ENCODE measurements at places on chromosomes 1 and 21.
A peak's percentile ranks its signal among the peaks of the same experiment; 100 is the strongest.

DNA sequence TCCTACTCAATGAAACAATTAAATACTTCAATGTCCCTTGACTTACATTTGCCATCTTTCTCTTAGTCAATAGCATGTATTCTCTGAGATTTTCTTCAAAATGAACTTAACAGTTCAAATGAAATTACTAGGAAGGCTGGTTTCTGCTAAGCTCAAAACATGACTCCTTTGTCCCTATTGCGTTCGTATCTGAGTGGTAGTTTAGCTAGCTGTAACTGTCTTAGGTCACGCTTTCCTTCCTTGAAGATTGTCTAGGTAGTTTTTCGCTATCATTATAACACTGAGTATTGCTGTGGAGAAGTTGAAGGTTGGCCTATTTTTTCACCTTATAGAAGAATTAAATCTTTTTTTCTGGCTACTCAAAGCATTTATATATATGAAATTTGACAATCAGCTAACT lies 1535.2 kb downstream of the PLA2G4A start:
- no peak for DNase-seq

GRCh38 chr1:19739628-19740027 lies 60.1 kb downstream of the TMCO4 start:
- DNase-seq = peak; percentile 14

DNA sequence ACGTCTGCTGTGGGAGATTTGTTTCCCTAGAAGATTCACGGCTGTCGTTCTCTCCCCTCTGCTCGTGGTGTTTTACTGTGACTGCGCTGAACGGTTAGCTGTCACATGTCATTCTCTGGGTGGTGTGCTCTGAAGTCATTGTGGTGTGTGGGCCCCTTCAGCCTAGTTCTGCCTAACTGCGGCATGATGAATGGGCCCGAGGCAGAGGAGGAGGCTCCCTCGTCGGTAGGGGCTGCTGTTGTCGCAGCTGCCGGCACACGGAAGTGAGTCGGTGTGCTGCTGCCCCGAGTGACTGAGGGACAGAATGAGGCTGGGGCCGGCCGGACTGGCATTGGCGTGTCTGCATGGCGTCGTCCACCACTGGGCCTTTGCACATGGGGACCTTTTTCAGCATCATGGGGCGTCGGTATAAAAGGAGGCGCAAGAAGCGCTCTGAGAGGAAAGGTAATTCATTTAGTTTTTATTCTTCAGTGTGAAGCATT lies 77.9 kb downstream of the ADARB1 start:
- no peak for DNase-seq

DNA sequence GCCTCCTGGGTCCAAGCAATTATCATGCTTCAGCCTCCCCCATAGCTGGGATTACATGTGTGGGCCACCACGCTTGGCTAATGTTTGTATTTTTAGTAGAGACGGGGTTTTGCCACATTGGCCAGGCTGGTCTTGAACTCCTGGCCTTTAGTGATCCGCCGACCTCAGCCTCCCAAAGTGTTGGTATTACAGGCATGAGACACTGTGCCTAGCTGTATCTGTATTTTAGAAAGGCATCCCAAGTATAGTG lies 69.3 kb downstream of the NKAIN1 start:
- DNase-seq = no peak

DNA sequence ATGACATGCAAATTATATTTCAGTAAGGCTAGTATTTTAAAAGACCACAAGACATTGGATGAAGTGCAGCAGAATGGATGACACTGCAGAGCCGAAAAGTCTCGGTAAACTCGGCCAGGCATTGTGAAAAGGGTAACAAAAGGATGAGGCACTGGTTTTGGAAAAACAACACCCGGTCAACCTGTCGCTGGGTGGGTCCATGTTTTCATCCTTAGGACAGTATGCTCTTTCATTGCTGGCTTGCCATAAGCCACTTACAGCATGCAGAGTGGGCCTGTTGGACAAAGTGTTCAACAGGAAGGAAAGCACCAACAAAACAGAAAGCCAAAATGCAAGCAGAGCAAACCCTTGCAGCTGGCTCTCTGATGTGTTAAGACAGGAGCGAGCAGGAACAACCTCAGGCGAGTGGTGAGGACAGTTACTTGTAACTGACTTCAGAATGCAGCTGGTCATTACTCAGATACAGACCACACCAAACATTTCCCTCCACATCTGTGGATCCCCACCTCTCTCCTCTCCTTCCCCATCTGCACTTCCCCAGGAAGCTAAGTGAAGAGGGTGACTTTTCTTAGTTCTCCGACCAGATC lies 2.9 kb upstream of the RCAN1 start:
- DNase-seq = no peak

DNA sequence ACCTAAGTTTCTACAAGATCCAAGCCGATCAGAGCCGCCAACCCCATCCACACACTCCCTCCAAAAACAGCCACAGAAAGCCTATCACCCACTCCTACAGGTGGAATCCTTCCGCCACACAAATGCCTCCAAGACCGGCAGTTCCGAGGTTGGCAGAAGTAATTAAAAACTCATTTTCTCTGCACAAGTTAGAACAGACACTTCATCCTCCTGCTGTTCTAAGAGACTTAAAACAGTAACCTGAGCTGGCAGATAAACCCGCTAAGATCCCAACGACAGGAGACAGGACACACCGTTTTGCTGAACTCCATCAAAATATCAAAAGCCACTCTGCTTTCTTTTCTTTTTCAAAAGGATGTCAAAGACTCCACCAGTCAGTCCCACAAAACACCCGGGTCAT lies 2.8 kb downstream of the SSBP3 start:
- no peak for DNase-seq
